ENCODE measurements at places on chromosomes 16 and 17. TPM values are rescaled to one million over a fixed set of nuclear protein-coding genes. Genes with fewer than 3 reads are reported as not detected.

Gene PLXDC1
- not detected for total RNA-seq

Gene HIGD1B
- total RNA-seq = not detected

Gene CRHR1
- total RNA-seq = not detected

Gene SEPTIN1
- total RNA-seq = 0.38 TPM

Gene ADGRG3
- 9.2 TPM for total RNA-seq

Gene FBXL16
- under 0.01 TPM for total RNA-seq

All from dermis microvascular lymphatic vessel endothelial cell (primary cell).